CD4-positive, alpha-beta T cell treated with Interleukin-17A for 1 hour (primary cell): ENCODE measurements at places on chromosomes 5 and 9.

- DNase-seq, result no peak
These were observed 241.8 kb downstream of the CDH12 start for GRCh38 chr5:22611327-22611726.

DNA sequence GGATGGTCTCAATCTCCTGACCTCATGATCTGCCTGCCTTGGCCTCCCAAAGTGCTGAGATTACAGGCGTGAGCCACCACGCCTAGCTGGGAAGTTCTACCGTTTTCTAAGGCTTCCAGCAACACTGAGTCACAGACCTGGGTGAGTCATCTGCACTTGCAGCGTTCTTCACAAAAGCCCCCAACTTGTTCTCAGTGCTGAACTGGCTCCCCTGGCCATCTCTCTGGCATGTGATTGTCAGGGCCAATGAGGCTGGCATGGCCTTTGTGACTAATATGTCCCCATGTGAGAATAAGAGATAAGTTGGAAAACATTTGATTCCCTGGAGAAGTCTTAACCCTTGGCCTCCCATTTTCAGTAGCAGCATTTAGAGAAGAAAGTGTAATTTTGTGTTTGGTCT, 124.4 kb downstream of the WDR41 start:
- no peak for DNase-seq

- DNase-seq, result no peak
These were observed 1114.7 kb downstream of the PTPRD start for GRCh38 chr9:9498128-9498527.

GRCh38 chr5:136769900-136770684, 404.7 kb upstream of the TRPC7 start:
- peak; percentile 29 for DNase-seq

DNA sequence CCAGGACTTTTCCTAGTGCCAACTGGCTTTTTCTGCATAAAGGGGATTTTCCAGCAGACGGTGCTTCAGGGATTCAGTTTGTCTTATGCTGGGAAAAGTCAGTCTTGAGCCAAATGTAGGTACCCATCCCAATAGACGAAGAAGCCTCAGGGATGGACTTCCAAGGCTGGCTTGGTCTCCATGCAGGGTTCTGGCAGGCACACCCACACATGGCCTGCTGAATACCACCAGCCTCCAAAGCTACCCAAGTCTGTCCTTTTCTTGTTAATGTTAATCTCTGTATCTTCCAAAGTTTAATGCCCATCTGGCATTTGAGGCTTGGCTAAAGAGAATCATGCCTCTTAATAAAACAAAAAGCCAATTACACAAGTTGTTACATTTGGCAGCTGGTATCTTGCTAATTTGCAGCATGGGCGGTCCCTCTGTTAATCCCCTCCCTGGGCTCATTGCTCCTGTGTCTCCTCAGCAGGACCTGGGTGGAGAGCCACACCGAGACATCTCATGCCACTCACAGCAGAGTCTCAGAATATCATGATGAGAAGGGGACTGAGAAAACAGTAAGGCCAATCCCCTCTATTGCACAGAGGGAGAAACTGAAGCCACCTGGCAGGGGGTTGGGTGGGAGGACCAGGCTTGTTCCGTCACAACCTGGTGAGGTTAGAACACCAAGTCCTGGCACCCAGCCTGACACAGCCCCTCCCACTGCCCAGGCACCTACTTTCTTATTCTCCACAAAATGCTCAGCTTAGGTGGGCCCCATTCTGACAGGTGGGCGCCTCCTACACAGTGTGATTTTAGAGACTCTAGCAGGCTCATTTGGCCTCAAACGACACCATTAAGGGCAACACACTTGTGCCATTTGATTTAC, 243.2 kb downstream of the FSTL4 start:
- no peak for DNase-seq

DNA sequence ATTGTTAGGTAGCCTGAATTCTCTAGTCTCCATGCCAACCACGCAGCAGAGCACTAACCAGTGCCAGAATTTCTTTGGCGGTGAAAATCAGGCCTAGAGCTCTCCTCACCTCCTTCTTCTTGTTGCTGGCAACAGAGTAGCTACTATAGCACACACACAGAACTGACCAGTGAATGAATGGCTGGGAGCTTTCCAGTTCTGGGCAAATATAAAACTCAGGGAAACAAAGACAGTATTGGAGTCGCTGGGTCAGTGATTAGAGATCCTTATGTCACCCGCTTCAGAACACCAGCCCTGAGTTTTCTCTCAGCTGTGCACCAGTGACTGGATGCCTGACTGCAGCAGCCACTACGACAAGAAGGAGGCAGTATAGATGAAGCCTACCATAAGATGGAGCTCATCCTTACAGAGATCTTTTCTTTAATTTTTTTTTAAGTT, 26.9 kb upstream of the FEM1C start:
- DNase-seq, result no peak
